Kidney epithelial cell (primary cell): ENCODE measurements at places on chromosomes 13 and 19. TPM values are rescaled to one million over a fixed set of nuclear protein-coding genes. Genes with fewer than 3 reads are reported as not detected.

DNA sequence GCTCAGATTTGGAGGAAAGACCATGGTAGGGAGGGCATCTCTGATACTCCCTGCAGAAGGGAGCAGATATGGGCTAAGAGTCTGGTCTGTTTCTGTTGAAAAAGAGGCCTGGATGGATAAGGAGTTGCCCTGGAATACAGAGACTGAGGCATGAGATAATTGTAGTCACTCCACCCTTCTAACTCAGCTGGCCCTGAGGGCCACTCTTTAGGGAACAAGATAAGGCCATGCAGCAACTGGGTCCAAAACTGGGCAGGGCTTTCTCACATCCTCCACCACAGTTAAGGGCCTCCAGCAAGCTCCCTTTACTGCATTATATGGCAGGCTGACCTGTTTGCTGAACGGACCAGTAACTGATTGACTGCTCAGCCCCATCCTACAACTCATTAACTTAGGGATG is 1.3 kb downstream of the ZNF749 start:
- no peak for DNase-seq

DNA sequence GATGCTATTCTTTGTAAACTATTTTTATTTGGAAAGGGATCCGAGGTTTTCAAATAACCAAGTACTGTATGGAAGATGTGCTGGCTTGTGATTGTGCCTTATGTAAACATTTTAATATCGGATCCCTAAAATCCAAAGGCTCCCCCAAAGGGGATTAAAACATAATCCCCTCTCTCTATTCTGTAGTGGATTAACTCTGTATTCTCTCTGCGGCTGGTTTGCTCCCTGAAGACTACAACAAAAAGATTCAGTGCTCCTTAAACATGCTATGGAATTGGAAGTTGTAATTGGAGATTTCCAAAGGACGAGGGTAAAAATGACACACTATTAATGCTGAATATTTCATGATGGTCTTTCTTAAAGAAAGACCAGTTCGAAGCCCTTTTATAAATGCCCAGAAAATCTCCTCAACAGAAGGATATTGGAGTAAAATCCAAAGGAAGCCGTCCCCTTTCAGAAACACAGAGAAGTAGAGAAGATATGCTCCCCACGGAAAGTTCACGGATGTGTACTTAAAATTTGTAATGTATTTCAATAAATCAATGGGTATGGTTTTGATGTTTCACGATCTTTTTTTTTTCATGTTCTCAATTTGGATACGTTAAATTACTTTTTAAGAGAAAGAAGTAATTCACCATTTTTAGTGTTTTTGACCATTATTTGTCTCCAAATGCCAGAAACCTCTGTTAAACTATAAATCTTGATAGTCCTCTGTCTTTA is 6.5 kb downstream of the MAB21L1 start:
- DNase-seq, result no peak

FLT1 gene
- total RNA-seq, result 0.75 and 0.96 TPM in 2 replicates

SIGLEC6 gene
- total RNA-seq, result not detected in 2 replicates

DNA sequence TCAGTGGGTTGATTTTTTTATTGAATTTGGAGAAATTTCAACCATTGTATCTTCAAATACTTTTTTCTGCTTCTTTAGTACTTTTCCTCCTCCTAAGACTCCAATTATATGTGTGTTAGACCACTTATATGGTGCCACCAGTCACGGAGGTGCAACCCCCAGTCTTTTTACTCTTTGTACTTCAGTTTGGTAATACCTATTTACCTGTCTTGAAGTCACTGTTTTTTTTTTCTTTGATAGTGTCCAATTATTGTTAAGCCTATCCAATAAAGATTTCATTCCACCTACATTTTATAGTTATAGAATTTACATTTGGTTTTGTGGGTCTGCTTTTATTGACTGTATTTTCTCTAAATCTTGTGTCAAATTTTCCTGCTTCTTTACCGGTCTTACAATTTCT is 14.9 kb downstream of the ZNF283 start:
- no peak for DNase-seq

DNA sequence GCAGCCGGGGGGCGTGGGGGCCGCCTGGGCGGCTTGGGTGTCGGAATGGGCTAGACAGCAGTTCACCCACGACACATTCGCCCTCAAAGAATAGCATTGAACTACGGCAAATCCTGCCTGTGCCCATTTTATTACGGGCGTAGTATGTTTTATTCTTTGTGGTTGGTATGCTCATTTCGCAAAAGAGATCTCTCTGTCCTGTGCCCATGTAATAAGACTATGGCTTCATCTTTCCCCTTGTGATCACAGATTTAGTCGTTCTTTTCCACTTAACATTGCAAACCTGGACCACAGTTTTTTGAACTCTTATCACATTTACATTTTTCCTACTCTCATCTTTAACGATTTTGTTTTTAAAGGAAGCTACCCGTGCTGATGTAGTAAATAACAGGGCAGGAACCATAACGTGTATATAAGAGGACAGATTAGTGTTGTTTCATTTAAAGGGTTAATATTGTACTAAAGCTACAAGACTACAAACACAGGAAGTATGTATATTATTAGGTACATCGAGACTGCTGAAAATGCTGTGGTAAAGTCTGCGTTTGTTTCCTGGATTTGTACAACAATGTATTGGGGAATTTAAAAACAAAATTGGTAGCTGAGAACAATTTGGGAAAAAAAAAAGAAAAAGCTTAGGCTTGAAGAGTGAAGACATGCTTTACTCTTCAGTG is 3.2 kb upstream of the MYCBP2 start:
- DNase-seq, result no peak

DNA sequence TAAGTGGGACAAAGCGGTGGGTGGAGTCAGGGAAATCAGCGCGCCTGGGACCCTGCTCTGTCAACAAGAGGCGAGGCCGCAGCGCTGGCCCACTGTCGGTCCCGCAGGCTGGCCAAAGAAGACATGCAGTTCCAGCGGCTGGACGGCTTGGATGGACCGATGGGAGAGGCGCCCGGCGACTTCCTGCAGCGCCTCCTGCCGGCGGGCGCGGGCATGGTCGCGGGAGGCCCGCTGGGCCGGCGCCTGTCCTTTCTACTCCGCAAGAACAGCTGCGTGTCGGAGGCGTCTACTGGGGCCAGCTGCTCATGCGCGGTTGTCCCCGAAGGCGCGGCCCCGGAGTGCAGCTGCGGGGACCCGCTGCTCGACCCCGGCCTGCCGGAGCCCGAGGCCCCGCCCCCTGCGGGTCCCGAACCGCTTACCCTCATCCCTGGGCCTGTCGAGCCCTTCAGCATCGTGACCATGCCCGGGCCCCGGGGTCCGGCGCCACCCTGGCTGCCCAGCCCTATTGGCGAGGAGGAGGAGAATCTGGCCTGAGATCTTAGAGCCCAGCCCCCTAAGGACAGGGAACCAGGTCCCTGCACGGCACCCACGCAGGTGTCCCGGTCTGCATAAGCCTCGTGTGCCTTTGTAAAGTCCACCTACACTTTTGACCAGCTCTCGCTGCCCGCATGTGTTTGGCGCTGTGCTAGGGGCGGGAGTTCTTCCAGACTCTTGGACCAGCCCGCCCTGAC is 6.1 kb downstream of the BEST2 start:
- no peak for DNase-seq

- peak; percentile 100 for DNase-seq
Measured at GRCh38 chr19:39430675-39431593, 4.8 kb downstream of the RPS16 start.

GRCh38 chr13:20129076-20129475 is 31.8 kb downstream of the GJA3 start:
- no peak for DNase-seq

ZNF443 gene
- total RNA-seq, result 3.4 and 3.6 TPM in 2 replicates

FAM216B gene
- total RNA-seq, result not detected in 2 replicates

GRCh38 chr19:18558202-18558555 is 509 bp downstream of the KXD1 start:
- no peak for DNase-seq

DNA sequence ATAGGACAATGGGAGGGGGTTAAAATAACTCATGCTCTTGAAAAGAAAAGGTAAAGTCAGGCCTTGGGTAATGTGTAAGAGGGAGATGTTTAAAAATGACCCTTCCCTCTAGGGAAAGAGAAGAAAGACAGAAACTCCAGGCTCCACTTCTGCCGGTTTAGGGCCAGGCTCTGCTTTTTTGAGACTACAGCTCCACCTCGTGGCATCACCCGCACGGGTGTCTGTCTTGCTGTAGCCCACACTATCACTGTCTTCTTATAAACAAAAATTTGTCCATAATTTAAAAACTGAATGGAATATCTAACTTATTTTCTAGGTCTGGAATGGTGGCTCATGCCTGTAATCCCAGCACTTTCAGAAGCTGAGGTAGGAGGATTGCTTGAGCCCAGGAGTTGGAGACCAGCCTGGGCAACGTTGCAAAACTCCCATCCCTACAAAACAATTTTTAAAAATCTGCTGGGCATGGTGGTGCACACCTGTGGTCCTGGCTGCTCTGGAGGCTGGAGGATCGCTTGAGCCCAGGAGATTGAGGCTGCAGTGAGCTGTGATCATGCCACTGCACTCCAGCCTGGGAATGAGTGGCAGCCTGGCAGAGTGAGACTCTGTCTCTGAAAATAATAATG is 65.1 kb upstream of the GTF3A start:
- no peak for DNase-seq

- DNase-seq, result no peak
Measured at GRCh38 chr13:97226788-97227627, 4.9 kb downstream of the MBNL2 start.

TEX29 gene
- total RNA-seq, result not detected in 2 replicates

SHKBP1 gene
- total RNA-seq, result 105 and 142 TPM in 2 replicates

CYP4F8 gene
- not detected in 2 replicates for total RNA-seq

SARS2 gene
- total RNA-seq, result 40.5 and 55.2 TPM in 2 replicates

GDF15 gene
- total RNA-seq, result 637 and 822 TPM in 2 replicates

DNA sequence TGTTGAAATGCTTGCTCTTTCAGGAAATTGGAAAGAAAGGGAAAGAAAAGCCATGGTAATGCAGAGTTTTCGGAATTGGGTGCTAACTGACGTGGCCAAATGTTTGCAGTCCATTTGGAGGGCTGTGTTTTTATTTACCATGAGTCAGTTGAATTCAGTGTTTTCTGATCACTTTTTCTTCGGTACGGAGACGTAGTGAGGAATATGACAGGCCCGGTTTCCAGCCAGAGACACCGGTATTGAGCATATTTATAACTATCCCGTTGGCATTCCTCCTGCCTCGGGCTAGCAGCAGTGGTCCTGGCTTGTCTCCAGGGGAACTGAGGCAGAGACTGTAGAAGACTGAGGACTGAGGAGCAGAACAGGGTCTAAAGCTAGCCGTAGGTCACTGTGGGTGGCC is 1.0 kb downstream of the CDC16 start:
- DNase-seq, result no peak

- no peak for DNase-seq
Measured at GRCh38 chr19:31387717-31388301, 38.6 kb upstream of the TSHZ3 start.

- no peak for DNase-seq
Measured at GRCh38 chr19:50402544-50403301, 16.0 kb upstream of the SPIB start.

S1PR5 gene
- 0.08 and 0.62 TPM in 2 replicates for total RNA-seq

GRCh38 chr19:55301459-55302317 is 17.9 kb downstream of the BRSK1 start:
- DNase-seq, result no peak

- DNase-seq, result no peak
Measured at GRCh38 chr19:45218911-45219743, 26.1 kb downstream of the EXOC3L2 start.

GRCh38 chr19:9309974-9310446 is 372 bp upstream of the ZNF699 start:
- peak; percentile 52 for DNase-seq

GRCh38 chr19:7460562-7460966 is 28.3 kb downstream of the PEX11G start:
- no peak for DNase-seq

DNA sequence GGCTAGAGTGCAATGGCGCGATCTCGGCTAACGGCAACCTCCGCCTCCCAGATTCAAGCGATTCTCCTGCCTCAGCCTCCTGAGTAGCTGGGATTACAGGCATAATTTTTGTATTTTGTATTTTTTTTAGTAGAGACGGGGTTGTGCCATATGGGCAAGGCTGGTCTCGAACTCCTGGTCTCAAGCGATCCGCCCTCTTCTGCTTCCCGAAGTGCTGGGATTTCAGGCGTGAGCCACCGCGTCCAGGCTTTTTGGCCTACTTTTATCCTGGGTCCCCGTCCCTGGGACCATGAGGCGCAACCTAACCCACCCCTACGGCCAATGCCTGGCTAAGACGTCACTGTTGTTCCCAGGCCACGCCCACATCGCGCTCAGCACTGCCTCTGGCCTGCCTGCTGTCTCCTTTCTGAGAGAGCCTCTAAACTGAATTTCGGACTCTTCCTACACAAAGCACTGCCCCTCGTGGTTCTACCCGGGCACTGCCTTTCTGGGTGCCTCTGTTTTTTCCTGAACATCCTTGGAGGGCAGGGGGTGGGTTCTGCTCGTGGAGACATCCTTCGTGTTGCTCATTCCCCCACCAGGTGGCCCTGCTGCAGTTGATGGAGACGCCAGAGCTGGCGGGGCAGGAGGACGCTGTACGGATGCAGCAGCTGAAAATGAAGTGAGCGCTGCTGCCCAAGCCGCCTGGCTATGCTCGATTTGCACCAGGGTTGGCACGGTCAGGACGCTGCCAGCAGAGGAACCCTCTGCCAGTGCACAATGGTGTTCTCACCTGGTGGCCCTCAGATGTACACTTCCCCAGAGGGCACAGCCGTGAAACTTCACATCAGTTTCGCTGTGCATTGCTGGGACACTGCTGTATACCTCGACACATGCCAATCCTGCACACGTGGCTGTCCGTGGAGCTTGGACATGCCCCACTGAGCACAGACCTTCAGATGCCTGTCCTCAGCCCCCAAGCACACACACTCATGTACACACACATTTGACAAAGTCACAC is 2.0 kb downstream of the REX1BD start:
- DNase-seq, result peak; percentile 56

DNA sequence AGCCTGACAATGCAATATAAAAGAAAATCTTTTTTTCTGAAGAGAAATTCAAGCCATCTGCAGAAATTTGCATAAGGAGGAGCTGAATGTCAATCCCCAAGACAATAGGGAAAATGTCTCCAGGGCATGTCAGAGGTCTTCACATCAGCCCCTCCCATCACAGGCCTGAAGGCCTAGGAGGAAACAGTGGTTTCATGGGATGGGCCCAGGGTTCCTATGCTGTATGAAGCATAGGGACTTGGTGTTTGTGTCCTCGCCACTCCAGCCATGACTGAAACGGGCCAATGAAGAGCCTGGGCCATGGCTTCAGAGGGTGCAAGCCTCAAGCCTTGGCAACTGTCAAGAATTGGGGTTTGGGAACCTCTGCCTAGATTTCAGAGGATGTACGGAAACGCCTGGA is 883.5 kb downstream of the UQCRFS1 start:
- no peak for DNase-seq

DNA sequence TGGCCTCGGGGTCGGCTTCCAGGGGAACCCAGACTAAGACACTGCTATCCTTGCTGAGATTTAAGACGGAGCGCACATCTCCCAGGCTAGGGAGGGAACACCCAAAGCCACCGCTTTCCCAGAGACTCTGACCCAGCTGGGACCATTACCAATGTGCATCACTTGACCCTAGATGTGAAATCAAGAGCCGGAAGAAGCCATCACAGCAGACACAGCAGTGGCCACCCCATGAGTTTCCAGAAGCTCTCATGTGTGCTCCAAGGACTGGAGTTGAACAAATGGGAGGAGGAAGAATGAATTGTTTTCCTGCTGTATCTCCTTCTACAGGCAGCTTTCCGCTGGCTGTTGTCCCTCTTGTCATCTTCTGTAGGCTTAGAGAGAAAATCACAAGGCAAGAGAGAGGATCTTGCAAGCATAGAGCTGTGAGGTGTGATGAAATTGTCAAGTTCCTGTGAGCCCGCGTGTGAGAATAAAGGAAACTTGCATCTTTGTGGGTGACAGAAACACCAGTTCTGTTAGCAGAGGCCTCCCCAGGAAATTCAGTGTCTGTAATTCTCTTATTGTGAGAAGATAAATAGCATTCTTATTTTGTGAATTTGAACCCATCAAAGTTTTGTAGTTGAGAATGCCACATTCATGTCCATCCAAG is 711.8 kb downstream of the UQCRFS1 start:
- no peak for DNase-seq
